ENCODE measurements at places on chromosomes 13 and 19.

- no peak for DNase-seq
Observed at GRCh38 chr19:55459950-55460657, 1.3 kb downstream of the ISOC2 start.

- no peak for DNase-seq
Observed at GRCh38 chr13:30421093-30422053, 920 bp upstream of the UBE2L5 start.

DNA sequence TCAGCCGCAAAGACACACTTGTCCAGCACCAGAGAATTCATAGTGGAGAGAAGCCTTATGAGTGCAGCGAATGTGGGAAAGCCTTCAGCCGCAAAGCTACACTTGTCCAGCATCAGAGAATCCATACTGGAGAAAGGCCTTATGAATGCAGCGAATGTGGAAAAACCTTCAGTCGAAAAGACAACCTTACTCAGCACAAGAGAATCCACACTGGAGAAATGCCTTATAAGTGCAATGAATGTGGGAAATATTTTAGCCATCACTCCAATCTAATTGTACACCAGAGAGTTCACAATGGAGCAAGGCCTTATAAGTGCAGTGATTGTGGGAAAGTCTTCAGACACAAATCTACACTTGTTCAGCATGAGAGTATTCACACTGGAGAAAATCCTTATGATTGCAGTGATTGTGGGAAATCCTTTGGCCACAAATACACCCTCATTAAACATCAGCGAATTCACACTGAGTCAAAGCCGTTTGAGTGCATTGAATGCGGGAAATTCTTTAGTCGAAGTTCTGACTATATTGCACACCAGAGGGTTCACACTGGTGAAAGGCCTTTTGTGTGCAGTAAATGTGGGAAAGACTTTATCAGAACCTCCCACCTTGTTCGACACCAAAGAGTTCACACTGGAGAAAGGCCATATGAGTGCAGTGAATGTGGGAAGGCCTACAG lies 6.8 kb downstream of the ZNF134 start:
- DNase-seq: no peak

DNA sequence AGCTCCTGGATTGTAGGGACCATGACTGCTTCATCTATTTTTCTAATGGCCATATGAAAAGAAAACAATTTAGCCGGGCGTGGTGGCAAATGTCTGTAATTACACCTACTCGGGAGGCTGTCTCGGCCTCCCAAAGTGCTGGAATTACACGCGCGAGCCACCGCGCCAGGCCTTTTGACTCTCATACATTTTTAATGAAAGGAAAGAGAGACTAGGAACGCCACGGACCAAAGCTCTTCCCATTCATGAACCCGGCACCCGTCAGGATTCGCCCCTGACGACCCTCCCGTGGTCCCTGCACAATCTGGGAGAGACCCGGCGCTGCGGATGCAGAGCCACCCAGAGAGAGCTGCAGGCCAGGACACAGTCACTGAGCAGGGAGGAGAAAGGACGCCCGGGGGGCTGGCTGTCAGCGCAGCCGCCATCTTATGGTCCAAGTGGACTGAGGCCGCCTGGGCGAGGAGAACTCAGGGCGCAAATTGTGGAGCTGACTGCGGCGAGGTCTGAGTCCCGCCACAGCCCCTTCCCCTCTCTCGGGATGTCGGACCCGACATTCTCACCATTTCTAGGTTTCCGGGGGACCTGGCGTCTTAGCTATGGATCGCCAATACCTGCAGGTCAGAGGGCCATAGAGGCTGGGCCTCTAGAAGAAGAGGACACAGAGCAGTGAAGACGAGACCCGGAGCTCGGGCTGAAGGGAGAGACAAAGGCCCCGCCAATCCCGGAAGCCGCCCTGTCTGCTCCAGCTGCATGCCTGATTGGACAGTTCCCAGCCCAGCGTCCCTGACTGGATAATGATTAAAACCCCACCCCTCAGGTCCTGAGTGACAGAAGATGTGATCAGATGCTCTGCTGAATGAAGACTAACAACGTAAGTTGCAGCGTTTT lies at the start of gene ZNF681:
Gene ZNF681, minus strand, starts transcription at position 705 of the 888 bp plus-strand sequence. Its CDS starts 142 bp downstream, at position 563.
- peak; percentile 49 for DNase-seq

DNA sequence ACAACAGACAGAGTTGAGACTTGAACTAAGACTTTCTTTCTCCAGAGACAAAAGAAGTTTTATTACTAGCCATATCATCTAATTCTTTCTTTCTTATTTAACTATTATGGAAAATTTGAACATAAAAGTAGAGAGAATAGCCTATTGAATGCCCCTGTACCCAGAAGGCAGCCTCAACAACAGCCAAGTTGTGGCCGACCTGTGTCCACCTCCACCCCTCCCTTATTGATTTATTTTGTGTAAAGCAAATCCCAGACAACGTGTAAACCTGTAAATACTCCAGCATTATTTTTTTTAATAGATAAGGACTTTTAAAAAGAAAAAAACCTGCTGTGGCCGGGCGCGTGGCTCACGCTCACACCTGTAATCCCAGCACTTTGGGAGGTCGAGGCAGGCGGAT lies 26.1 kb upstream of the FXYD3 start:
- DNase-seq: no peak

GRCh38 chr19:55673889-55674288 lies 1.1 kb upstream of the EPN1 start:
- DNase-seq: no peak

- no peak for DNase-seq
Observed at GRCh38 chr13:99287551-99287950, 19.6 kb downstream of the GPR183 start.

DNA sequence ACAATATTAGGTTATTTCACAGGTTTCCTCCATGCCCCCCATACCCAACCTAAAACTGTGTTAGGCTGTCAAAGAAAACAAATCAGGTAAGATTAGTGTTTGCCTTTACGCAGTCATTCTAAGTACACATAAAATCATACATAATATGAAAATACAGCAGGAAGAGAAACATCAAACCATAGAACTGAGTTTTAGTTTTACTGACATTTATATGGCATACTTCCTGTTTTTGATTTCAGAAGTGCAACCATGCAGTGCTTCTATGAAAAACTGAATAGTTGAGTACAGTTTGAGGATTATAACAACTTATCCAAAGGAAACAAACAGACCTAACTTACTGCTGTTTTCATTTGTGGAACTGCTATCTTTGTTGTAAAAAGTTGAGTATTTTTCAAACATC lies 91.3 kb downstream of the KCNRG start:
- no peak for DNase-seq

DNA sequence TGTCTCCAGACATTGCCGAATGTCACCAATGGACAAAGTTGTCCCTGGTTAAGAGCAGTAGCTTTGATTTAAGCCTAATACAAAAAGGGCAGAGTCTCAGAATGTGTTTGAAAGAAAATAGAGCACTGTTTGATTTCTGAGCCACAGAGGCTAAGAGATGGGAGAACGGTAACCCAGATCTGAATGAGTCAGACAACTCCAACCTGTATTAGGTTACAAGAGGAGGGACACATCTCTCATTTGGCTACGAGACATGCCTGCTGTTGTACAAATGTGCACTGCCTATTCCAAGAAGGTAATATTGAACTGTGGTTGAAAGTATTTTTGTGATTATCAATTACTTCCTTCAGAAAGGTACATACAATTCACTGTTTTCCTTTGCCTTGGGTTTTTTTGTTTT lies 4.9 kb upstream of the HSPH1 start:
- DNase-seq: no peak

- DNase-seq: no peak
Observed at GRCh38 chr19:13747098-13747453, 17.2 kb upstream of the MRI1 start.

DNA sequence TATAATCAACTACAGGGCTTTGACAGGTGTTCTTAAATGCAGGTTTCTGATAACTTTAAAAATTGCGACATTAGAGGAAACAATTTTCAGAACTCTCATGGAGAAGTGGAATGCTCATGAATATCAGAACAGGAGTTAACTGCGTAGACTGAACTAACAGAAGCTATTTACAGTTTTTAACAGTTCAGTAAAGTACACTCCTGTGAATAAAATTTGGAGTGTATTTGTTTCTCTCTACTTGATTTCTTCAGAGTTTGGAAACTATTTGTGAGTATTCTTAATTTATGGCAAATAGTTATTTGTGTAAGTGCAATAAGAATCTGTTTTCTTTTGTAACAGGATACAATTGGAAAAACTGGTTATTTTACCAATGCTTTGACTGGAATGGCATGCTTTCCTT lies 114.4 kb downstream of the TNFRSF19 start:
- DNase-seq: no peak

DNA sequence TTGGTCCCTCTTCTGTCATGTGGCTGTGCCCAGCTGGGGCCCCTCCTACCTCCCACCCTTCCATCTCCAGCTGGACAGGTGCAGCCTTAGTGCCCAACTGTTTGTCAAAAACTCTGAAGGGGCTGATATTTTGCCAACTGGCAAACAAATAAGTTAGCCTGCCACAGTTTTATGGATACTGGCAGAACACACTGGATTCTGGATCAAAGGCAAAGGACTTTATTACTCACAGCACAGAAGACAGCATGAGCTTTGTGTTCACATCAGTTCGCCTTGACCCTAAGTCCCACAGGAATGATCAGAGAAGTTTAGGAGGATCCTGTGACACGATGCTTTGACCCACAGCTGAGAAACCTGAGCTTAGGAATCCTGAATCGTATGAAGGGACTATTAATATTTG lies 16.4 kb downstream of the KLK2 start:
- no peak for DNase-seq

- DNase-seq: no peak
Observed at GRCh38 chr19:32750441-32751055, 31.0 kb downstream of the TDRD12 start.

DNA sequence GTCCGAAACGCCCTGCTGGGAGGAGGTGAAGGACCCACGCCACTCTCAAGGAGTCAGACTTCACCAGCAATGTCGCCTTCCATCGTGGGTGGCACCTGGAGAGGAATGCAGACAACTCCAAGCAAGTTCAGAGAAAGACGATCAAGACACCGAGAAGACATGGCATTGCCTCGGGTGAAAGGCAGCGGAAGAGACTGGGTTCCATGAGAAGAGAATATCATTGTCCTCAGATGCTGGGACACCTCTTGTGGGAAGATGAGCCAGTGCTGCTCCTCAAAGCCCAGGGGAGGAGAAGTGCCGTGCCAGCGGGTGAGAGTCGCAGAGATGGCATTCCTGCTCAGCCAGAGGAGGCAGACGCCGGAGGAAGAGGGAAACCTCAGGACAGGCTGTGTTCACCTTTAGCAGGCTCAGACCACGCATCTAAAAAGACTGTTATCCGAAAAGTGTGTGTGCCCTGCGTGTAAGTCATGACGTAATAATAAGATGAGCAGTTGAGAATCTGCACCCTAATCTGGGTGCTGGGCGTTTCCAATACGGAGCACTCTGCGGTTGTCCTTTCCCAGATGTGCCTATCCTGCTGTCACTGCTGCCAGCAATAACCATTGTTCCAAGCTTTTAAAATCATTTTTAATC lies 144.6 kb upstream of the SPACA7 start:
- DNase-seq: no peak

- no peak for DNase-seq
Observed at GRCh38 chr19:23118400-23118799, 1.6 kb downstream of the ZNF730 start.

GRCh38 chr13:105048677-105049076 lies 1486.8 kb downstream of the EFNB2 start:
- DNase-seq: no peak

DNA sequence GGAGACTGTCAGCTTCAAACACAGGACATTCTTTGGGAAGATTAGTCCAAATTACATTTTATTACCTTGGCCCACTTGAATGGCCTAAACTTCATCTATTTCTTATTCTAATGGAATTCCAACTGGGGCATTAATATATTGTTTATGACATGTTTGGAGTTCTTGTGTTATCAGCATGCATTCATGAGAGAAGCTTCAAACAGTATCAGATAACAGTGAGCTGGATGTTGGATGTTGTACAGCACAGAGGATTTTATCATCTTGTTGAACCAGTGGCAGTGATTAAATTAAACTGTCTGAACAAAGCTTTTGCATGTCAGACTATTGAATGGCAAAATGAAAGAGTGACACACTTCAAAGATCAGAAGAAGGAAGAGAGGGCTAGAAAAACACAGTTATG lies 50.0 kb downstream of the MZT1 start:
- DNase-seq: no peak

DNA sequence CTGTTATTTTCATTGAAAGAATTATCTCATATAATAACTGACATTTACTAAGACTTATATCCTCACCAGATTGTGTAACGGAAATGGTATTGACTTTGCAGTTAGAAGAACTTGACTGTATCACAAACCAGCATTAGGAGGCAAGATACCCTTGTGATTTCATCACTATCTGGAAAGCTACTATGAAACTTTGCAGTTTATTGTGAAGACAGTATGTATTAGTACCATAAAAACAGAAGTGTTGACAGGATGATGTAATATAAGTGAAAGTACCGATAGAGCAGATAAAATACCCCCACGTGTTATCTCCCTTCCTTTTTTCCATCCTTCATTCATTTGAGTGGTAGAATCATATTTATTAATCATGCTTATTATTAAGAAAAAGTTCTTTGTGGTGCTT lies 365.7 kb upstream of the KLHL1 start:
- no peak for DNase-seq

DNA sequence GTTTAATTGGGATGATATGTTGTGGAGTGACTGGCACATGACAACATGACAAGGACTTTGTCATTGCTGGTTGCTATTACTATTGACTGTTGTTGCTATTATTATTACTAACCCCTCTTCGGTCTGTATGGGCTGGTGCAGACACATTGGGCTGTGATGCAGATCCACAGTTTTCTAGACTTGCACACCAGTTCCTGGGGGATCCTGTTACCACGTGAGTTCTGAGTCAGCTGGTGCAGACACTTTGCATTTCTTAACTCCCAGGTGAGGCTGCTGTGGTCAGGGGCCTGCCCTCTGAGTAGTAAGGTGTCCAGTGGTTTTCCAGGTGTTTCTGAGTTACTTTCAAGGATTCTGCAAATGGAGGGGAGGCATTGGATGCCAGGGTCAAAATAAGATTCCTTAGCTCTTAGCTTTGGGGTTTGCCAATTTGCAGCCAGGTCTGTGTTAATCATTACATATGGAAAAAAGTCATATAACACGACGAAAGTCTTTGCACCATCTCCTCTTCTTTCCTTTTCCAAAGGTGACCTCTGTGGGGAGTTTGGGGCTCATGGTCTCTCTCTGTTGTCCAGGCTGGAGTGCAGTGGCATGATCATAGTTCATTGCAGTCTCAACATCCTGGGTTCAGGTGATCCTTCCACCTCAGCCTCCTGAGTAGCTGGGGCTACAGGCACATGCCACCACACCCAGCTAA lies 19.3 kb downstream of the BICRA start:
- DNase-seq: no peak

- no peak for DNase-seq
Observed at GRCh38 chr13:37212826-37213225, 107.4 kb upstream of the CSNK1A1L start.

DNA sequence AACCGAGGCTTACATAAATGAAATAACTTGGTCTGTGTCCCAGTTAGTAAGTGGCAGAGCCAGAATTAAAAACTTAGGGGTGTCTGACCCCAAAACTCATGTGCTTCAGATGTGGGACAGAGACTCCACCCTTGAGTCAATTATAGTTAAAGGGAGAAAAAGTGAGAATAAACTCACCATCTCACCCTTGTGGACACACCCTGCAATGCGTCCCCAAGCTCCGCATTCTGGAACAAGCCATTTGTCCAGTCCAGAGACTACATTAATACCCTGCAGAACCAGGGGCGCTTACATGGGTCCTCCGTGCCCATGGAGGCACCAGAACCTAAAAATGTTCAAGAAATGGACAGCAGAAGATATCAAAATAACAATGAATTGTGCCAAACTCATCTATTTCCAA lies 207.0 kb upstream of the ZNF507 start:
- no peak for DNase-seq
